ENCODE measurements at places on chromosomes 7 and 10.
A peak's percentile ranks its signal among the peaks of the same experiment; 100 is the strongest.

- no peak for DNase-seq
Measured at GRCh38 chr10:44757551-44758205, 153.5 kb upstream of the TMEM72 start.

DNA sequence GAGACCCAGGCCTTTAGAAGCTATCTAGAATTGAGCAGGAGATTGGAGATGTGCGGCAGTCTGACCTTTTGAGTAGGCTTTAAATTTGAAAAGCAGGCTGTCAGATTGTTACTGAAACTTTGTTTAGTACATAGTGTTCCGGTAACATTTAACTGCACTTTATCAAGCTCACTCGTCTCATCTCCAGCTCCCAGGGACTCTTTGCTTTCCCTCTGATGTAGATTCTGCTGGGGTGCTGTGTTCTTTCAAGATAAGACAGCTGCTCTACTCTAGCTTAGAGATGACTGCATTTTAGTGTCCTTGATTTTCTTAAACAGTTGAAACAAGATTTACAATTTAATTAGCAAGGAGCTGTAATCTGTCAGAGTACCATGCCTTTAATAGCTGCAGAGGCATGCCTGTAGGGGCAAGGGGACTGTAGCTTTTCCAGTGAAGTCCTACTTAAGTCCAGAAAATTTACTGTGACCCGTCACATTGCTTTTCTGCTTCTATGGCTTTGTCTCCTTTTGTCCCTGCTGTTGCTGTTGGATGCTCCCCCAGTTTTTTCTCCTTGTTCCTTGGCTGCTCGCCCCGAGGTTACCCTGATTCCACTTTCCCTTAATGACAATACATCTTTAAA, 56.4 kb upstream of the MTPN start:
- DNase-seq = no peak

- peak; percentile 33 for DNase-seq
Measured at GRCh38 chr7:73429215-73429614, 4.4 kb upstream of the FZD9 start.

- peak; percentile 59 for DNase-seq
Measured at GRCh38 chr7:135855846-135856245, 107.2 kb upstream of the FAM180A start.

DNA sequence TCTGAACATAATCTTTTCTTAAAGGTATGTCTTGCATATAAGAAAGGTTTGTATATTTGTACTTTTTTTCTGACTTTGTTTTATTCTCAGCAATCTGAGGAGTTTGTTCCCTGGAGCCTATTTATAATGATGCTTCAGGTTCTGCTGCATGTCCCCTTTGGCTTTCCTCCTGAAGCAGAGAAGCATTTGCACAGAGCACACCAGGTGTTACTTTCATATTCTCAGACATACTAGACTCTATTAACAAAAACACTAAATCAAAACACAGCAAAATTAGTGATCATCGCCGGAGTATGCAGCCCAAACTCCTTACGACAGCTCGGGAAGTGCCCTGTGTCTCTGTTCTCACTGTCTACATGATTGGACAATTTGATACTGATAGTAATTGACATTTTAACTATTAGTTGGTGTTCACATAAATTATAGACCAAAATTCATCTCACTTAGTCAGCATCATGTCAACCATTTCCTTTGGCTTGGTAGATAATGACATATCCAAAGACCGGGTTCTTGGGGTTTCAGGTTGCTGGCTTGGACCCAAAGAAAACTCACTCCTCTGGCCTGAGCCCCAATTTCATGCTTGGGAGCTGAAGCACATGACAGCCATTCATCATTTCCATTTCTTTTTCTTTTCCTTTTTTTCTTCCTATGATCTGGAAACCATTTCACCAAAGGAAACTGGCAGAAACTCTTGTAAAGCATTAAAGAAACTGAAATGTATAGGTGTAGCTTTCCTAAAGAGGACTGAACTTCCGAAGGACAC, 400.1 kb upstream of the NRP1 start:
- DNase-seq = no peak

GRCh38 chr7:14842523-14842922, 60.0 kb downstream of the DGKB start:
- no peak for DNase-seq

DNA sequence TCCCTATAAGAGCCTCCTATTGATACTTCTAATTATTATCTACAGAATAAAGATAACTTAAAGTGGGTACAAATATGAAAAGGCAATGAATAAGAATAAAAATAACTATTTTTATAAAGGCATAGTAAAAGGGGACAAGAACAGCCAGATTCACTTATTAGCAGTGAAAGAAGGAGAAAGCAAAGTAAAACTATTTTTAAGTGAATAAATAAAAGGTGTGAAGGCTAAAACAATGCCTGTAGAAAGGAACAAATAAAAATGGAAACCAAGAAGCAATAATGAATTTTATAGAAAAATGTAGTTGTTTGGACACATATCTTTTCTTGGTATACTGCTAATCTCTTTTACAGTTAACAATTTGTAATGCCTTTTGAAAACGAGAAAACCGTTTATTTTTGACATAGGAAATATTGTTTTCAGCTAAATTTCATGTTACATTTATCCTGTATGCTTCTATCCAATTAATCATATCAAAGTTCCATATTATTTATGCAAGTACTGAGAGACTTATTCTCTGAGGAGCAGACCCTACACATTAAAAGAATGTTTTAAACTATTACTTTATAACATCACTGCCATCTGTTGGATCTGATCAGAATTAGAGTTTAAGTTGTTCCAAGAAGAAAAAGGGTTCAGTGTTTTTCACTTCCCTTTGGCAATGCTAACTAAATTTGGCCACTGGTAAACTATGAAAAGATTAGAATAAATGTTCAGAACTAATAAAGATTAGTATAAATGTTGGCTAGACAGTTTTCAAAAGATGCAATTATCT, 59.1 kb downstream of the ARMC3 start:
- no peak for DNase-seq

All from NT2/D1 (cell line).